Left renal cortex interstitium (tissue), 4 donors: ENCODE measurements at places on chromosomes 5 and 9. TPM values are rescaled to one million over a fixed set of nuclear protein-coding genes. Genes with fewer than 3 reads are reported as not detected.

GDNF gene
- 12.6 TPM for polyA plus RNA-seq

TMC1 gene
- 0.97 TPM for polyA plus RNA-seq

TMOD1 gene
- polyA plus RNA-seq, result 2.2 TPM

DNA sequence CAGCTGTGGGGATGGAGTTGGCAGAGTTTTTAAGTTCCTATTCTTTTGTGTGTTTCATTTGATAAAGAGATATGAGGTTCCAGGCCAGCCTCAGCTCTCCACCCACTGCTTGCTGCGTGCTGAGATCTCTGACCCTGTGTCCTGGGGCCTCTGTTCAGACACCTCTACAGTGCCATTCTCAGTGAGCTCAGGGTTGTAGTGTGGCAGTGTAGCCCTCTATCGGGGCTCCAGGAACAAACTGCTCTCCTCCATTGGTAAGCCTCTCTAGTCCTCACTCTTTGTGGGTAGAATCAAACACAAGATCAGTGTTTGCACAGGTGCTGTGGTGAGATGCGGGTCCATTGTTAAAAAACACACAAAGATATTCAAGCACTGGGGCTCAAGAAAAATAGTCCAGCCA, 386.6 kb upstream of the RPS23 start:
- no peak for DNase-seq

GRCh38 chr5:72141440-72142355, 34.4 kb downstream of the MAP1B start:
- DNase-seq, result peak; percentile 29

- no peak for DNase-seq
Observed at GRCh38 chr5:14793851-14794250, 77.7 kb downstream of the ANKH start.

DNA sequence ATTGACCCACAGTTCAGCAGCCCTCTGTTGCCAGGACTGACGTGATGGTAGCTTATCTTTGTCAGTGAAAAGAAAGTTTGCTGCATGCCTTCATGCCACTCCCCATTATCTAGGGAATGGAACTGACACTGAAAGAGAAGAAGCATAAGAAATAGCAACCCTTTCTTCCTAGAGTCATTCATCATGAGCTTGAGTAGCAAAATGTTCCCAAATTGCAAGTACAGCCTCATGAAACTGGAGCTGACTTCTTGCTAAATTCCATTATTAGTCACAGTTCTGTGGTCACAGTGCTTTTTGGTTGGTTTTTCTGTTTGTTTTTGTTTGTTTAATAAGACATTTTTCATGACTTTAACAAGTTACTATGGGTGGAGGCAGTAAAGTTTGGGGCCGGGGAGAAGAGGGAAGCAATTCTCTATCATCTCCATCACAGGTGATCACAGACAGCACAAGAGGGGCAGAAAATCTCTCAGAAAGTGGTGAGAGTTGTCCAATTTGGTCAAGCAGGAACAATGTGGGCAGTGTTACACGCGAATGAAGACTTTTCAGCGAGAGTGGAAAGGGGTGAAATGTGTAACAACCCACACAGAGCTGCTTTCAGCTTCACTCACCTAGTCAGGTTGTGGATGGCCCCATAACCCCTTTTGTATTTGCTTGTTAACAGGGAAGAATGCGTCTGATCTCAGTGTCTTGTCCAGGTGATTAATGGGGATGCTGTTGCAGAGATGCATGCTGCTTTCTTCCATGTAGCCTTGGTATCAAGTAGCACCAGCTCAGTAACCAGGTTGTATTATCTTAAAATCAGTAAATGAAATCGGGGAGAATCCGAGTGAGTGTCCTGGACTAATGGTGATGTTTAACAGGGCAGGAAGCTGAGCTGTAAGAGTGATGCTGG, 440.4 kb downstream of the DMRT2 start:
- DNase-seq, result no peak

DNA sequence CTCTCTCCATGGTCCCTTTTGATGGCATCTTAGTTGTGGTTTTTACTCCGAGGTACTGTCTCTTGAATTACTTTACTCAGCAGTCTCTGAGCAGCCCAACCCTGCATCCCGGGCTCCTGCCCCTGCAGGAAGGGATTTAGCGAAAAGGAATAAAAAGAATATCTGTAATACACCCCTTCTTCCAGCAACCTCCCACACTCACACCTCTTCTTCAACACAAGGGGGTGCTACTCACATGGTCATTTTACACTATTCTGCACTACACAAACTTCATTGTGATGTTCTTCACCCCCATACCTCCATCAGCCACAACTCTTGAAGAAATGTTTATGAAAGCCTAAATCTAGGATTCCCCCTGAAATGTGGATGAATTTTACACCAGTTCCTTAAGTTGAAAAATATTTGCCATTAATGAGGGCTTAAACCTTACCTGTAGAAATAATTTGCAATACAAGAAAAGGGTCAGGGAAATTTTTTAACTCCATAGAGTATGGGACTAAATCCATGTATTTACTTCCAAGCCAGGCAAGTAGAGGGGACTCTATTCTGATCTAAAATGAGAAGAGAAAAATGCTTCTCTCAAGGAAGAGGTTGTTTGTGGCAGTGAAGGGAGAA, 26.0 kb downstream of the TPD52L3 start:
- DNase-seq, result no peak

- DNase-seq, result no peak
Observed at GRCh38 chr9:76564297-76564696, 105.3 kb downstream of the GCNT1 start.

DNA sequence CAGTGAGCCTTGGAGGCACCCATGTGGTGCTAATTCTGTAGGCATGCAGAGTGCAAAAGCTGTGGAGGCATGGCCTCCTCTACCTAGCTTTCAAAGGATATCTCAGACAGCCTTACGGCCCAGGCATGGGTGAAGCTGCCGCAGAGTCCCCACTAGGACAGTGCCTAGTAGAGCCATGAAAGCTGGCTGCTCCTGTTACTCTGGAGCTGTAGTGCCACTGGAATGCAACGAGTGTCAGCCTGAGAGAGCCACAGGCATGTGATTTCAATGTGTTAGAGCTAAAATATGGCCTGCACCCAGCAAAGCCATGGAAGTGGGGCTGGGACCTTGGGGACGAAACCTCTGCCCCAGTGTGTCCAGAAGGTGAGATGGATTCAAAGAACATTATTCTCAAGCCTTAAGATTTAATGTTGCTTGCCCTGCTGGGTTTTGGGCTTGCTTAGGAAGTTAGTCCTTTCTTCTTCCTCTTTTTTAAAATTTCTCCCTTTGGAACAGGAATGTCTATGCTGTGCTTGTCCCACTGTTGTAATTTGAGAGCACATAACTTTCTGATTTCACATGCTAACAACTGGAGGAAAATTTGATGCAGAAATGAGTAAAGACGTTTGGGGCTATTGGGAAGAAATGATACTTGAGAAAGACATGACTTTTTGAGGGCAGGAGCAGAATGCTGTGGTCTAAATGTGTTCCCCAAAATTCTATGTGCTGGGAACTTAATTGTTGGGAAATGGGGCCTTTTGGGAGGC, 298.4 kb downstream of the PSAT1 start:
- DNase-seq, result no peak

GRCh38 chr5:102138243-102138653, 157.8 kb downstream of the SLCO4C1 start:
- DNase-seq, result no peak

DNA sequence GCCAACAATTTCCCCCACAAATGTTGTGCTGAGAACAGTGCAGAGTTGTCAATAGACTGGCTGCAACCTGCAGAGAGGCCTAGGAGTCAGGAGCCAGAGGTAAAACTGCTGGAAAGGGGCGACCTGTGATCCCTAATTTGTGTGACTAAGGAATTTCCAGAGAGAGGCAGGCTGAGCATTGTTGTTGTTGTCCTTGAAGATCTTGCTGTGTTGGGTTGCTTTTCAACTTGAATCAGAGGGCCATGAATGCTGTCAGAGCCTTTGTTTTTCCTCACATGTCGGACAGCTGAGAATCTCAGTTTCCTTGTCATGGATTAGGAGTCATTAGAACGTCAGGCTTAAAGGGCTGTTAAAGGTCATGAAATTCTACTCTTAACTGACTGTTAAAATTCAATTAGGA, 134.6 kb upstream of the ASTN2 start:
- DNase-seq, result no peak

GRCh38 chr5:80083101-80083890, 48.1 kb downstream of the THBS4 start:
- no peak for DNase-seq
